Coronary artery (tissue), 2 donors: ENCODE measurements at places on chromosomes 2 and 18.

- DNase-seq, result no peak
These were observed 6.0 kb downstream of the GAREM2 start for GRCh38 chr2:26178746-26179436.

DNA sequence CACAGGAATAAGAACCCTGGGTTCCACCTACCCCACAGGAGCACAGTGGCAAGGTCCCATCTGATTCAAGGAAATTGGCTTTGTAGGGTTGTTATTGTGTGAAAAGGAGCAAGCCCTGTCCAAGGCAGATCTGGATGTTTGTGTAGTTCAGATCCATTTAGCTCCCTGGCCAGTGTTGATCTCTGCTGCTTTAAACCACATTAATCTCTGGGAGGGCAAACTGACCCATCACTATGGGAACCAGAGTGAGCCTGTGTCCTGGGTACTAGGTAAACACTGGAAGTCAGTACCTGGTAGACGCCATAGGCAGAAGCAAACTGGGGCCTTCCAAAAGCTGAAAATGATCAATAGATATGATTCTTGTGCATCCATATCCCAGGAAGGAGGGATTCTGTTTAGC lies 271.5 kb upstream of the EPAS1 start:
- no peak for DNase-seq

- DNase-seq, result no peak
These were observed 30.7 kb upstream of the PTMA start for GRCh38 chr2:231677632-231678104.

GRCh38 chr2:160275656-160276055 lies 75.6 kb upstream of the ITGB6 start:
- no peak for DNase-seq

- DNase-seq, result no peak
These were observed 23.0 kb upstream of the SMAD7 start for GRCh38 chr18:48973731-48974130.

GRCh38 chr2:148201075-148202004 lies 180.4 kb downstream of the MBD5 start:
- no peak for DNase-seq

- DNase-seq, result no peak
These were observed 128.8 kb downstream of the CERS6 start for GRCh38 chr2:168584911-168585310.

DNA sequence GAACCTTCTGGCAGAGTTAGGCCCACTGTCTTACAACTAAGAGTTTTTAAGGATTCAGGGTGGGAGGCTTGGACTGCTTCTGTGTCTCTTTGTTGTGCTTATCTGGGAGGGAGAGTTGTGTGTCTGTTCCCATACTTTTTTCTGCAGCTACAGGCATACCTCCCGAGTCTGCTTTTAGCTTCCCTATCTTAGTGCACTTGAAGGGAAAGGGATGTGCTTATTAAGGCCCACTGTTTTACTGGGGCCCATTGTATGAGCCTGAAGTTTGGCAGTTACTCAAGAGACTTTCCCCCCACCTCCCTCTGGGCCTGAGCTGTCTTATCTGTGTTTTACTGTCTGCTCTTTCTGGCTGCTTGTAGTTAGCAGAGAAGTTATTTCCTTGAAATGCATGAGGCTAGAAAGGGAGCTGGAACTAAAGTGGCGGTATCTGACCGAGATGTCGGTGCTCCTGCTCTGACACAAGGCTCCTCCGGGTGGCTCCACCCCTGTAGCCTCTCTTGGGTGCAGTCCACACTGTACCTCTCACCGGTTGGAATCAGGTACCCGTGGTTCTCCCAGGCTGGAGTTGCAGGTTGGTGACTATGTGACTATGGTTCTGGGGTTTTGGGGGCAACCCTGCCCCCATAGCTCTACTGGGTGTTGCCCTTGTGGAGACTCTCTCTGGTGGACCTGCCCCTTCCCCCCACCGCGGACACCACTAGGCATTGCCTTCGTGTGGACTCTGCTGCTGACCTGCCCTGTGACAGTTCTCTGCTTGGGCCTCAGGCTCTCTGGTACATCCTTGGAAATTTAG lies 12.9 kb downstream of the UBR3 start:
- no peak for DNase-seq

- no peak for DNase-seq
These were observed 97.6 kb downstream of the POLE4 start for GRCh38 chr2:75055820-75056675.

DNA sequence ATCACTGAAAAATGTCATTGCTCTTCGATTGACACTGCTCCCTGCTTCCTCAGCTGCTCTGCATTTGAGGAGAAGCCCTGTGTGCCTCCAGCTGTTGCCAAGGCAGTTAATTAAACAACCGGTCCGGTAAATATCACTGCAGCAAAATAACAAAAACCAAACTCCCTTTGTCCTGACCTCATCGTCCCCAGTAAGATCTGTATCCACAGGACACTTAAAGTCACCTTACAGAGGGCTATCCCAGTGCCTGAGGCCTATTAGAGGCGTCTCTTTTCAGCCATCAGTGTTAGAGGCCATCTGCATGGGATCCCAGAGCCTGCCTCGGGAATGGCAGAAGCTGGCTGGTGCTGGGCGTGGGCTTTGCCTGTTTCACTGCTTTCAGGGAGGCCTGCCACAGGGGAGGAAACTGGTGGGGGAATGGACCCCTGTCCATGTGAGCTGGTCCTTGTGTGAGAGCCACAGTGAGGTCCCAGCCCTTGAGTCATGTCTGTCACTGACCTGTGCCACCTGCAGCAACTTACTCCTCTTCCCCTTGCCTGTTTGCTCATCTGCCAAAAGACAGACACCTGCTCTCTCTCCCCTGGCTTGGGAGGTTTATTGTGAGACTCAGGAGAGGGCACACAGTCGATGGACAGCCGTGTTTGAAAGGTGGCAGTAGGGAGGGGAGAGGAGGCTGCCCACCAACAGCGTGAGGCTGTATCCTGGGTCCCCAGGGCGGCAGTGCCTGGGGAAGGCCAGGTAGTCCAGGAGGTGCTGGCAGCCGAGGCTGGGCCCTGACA lies 117.7 kb upstream of the MCFD2 start:
- no peak for DNase-seq
